ENCODE measurements at places on chromosomes 3 and 15. TPM values are rescaled to one million over a fixed set of nuclear protein-coding genes. Genes with fewer than 3 reads are reported as not detected.

The CHRFAM7A gene
- total RNA-seq = 0.44 TPM

The GP5 gene
- not detected for total RNA-seq

The TRPC1 gene
- 14.2 TPM for total RNA-seq

DNA sequence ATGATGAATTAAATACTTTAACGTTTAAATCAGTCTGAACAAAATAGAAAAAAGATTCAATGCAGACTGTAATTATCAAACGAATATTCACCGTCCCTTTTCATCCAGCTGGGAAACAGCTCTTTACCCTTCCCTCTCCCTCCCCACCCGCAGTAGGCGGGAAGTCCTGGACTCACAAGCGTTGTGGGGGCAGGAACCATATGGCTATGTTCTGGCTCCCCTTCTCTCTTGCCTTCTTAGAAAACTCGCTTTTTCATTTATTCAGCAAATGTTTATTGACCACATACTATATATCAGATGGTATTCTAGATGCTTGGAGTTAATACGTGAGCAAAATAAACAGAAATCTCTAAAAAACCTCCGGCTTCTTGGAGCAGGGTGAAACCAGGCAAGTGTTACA is 715 bp upstream of the SCAPER start:
- peak overlapping the region; percentile 69 for H3K4me3 ChIP-seq
- H3K27me3 ChIP-seq = no peaks in the 10 kb centered on the region
- peak overlapping the region; percentile 95 for H3K27ac ChIP-seq
- no peaks in the 10 kb centered on the region for H3K36me3 ChIP-seq
- peak; percentile 15 for DNase-seq

- H3K4me3 ChIP-seq = no peak overlapping the region
- H3K27ac ChIP-seq = no peak overlapping the region
- DNase-seq = no peak
- H3K27me3 ChIP-seq = no peaks in the 10 kb centered on the region
- H3K36me3 ChIP-seq = no peaks in the 10 kb centered on the region
Observed at GRCh38 chr3:170542704-170543103, 43.2 kb downstream of the SLC7A14 start.

- H3K27ac ChIP-seq = peak overlapping the region; percentile 25
- no peaks in the 10 kb centered on the region for H3K36me3 ChIP-seq
- no peak overlapping the region for H3K4me3 ChIP-seq
- DNase-seq = no peak
- H3K4me1 ChIP-seq = peaks cover 53% of the 10 kb centered on the region
- H3K27me3 ChIP-seq = no peaks in the 10 kb centered on the region
Observed at GRCh38 chr3:20060974-20061685, 20.9 kb downstream of the KAT2B start.

DNA sequence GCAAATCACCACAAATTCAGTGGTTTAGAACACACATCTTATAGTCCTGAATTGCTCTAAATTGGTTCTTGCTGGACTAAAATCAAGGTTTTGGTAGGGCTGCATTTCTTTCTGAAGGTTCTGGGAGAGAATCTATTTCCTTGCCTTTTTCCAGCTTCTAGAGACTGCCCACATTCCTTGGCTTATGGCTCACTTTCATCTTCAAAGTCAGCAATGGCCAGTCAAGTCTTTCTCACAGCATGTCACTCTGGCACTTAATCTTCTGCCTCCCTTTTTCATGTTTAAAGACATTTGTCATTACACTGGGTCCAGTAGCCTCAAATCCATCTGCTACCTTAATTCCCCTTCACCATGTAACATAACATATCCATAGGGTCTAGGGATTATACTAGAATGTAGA is 149.0 kb downstream of the NEK10 start:
- H3K36me3 ChIP-seq = no peaks in the 10 kb centered on the region
- H3K4me1 ChIP-seq = no peaks in the 10 kb centered on the region
- H3K4me3 ChIP-seq = no peak overlapping the region
